Colonic mucosa (tissue), 4 donors: ENCODE measurements at places on chromosomes 11 and 22.

- DNase-seq, result peak; percentile 53
These were observed 668 bp downstream of the MADD start for GRCh38 chr11:47270331-47271271.

DNA sequence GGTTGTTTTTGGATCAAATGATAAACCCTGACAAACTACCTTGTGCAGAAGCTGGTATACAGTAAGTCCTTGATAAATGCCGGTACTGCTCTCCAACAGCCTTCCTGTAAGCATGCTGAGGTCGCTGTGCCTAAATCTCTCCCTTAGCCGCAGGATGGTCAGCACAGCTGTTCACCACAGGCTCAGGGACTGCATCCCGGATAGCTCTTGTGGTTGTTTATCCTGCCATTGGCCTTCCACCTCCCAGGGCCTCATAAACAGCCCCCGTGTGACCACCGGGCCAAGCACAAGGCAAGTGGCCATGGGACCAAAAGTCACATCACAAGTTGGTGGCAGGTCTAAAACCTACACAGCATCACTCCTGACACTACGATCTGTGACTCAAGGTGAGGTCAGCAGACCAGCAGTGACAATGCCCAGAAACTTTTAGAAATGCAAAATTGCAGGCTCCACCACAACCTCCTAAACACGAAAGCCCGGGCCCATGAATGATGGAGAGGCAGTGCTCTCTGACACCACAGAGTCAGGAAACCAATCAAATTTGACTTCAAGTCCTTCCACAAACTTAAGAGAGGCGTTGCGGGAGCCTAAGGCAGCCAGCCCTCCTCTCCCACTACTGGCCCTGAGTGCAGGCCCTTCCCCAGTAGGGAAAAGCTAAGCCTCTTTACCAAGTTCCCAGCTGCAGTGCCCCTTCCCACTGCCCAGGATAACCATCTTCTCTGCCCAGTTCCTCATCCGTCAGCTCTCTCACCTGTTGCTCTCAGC is 3.9 kb downstream of the SPATA19 start:
- no peak for DNase-seq

- DNase-seq, result no peak
These were observed 306.8 kb downstream of the CNTN5 start for GRCh38 chr11:99327527-99327926.

DNA sequence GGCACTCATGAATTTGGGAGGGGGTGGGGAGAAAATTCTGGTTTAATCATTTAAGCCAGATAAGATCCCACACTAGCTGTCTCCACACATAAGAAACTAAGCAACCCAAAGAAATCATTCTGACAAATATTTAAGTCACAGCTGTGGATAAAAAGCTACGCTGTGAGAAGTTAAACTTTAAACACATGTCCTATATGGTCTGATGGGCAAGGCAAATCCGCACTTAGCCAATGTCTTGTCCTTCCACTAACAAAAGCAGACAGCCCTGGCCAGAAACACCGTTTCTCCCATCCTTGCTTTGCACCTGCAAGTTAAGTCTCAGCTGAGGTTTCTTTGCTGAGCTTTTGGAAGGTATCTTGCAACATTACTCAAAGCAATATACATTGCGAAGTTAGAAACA is 68.0 kb downstream of the ETS1 start:
- no peak for DNase-seq

GRCh38 chr22:41367680-41368542 is 13.8 kb upstream of the TEF start:
- peak; percentile 31 for DNase-seq

GRCh38 chr11:60970369-60970774 is 1.1 kb upstream of the CD6 start:
- DNase-seq, result peak; percentile 67

- DNase-seq, result no peak
These were observed 365.7 kb upstream of the CADM1 start for GRCh38 chr11:115869780-115870431.

GRCh38 chr11:47504910-47505309 is 48.0 kb downstream of the CELF1 start:
- DNase-seq, result no peak

DNA sequence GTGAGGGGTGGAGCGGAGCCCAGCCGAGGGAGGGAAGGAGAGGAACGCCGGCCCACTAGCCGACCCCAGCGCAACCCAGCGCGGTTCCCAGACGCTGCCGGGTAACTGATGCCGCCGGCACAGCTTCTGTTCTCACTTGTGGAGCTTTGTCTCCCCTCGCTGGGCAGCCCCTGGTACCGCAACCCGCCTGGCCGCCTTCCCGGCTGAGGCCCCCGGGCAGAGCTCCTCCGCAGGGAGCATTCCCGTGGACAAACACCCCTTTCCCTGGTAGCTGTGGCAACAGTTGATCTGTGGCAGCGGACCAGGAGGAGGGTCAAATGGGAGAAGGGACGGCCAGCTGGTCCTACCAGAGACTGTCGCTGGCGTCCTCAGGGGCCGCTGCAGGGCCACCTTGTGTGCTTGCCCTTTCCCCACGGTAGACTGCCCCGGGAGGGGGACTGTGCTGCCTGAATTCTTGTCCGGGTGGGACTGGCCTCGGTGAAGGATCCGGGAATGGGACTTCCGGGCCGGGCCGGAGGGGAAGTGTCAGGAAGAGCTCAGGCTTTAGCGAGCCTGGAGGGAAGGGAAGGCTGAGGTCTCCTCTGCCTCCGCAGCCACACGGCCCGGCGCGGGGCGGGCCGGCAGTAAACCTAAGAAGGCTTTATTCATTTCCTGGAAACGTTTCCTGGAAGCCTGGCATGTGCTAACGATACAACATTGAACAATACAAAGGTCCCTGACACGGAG is 468.0 kb downstream of the OPCML start:
- DNase-seq, result no peak

GRCh38 chr11:16857186-16857585 is 118.7 kb downstream of the C11orf58 start:
- no peak for DNase-seq

DNA sequence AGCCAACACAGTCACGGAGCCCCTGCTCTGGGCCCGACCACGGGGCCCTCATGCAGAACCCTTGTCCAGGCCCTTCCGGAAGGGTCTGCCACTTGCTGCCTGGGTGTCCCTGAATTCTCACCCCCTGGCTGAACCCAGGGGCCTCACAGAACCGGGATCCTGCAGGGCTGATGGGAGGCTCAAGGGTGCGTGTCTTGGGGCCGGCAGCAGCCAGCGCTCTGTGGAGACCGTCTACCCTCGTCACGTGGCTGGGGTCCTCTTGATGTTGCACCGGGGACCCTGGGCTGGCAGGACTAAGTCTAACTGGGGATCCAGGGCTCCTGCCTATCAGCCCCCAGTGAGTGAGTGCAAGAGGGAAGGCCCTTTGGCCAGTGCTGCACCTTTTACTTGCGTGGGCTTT is 19.3 kb upstream of the CCDC188 start:
- no peak for DNase-seq

DNA sequence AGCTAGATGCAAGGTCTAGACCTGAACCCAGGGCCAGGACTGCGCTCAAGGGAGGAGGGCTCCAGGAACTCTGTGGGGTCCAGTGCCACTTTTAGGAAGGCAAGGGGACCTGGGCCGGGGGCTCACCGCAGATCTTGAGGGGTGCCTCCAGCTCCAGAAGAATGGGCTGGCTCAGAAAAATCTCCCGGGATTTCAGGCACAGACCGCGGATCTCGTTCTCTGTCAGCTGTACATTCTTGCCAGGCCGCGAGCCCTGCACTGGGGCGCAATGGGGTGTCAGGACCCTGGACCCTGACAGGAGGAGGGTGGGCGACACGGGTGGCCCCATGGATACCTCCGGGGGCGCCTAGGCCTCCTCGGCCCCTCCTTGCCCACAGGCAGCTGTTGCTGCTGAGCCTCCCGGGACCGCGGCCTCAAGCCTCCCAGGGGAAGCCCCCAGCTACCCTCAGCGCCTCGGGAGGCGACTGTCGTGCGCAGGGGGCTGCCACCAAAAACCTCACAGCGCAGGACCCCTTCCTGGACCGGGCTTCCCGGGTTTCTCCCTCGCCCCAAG is 640 bp downstream of the PPP1CA start:
- no peak for DNase-seq

DNA sequence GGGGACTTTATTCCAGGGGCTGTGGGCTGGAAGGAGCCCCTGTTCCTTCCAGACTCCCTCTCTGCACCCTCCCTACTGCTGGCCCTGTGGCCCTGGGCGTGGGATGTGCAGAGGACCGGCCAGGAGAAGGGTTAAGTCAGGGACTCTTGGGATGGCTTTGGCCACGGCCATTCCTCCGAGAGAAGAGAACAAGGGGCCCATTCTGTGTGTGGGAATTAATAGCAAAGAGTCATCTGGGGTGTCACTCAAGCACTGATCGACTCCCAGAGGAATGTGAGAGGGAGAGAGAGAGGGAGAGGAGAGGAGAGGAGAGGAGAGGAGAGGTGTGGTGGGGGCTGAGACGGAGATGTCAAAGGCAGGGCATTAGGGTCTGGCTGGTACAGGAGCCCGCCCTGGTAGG is 14.2 kb upstream of the SOX10 start:
- DNase-seq, result no peak

- peak; percentile 86 for DNase-seq
These were observed at the start of gene TSPO for GRCh38 chr22:43151251-43152002. TSPO (plus strand) TSS chr22:43151559; CDS start chr22:43159239, 7,680 bp downstream.

GRCh38 chr22:26993886-26994285 is 336.5 kb downstream of the MIAT start:
- no peak for DNase-seq

GRCh38 chr22:24466716-24467328 is 28.3 kb upstream of the UPB1 start:
- no peak for DNase-seq

GRCh38 chr11:96744697-96745096 is 354.9 kb downstream of the JRKL start:
- DNase-seq, result no peak
